ENCODE measurements at places on chromosomes 4 and X. TPM values are rescaled to one million over a fixed set of nuclear protein-coding genes. Genes with fewer than 3 reads are reported as not detected.
A peak's percentile ranks its signal among the peaks of the same experiment; 100 is the strongest.

DNA sequence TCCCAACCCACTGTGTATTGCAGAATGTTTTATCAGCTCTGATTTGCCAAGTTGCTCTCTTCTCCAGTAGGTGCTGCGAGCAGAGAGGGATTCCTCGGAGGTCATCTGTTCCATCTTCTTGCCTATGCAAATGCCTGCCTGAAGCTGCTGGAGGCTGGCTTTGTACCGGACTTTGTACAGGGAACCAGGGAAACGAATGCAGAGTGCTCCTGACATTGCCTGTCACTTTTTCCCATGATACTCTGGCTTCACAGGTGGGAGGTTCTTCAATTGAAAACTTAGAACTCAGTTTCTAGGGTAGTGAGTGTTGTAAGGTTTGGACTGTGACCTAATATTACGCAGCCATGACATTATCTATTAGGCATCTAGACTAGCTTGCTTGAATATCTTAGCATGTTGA lies 24.9 kb downstream of the AR start:
- DNase-seq = no peak
- no peaks in the 10 kb centered on the region for H3K36me3 ChIP-seq
- H3K4me3 ChIP-seq = no peak overlapping the region

DNA sequence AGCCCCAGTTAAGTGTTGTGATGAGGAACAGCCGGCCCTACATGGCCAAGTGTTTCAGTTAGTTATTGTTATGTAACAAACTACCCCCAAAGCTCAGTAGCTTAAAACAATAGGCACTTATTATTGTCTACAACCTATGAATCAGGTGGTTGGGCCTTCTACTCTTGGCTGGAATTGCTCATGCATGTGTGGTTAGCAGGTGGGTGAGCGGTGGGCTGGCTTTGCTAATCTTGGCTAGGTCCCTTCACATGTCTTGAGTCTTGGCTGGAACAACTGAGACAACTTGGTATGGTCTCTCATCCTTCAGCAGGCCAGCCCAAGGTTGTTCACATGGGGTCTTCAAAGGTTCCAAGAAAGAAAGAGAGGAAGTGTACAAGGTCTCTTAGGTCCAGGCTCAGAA lies 54.5 kb upstream of the CHRNA9 start:
- H3K4me1 ChIP-seq = peaks cover 16% of the 10 kb centered on the region
- no peaks in the 10 kb centered on the region for H3K36me3 ChIP-seq
- no peak overlapping the region for H3K4me3 ChIP-seq
- no peaks in the 10 kb centered on the region for H3K27me3 ChIP-seq
- H3K27ac ChIP-seq = no peak overlapping the region

DNA sequence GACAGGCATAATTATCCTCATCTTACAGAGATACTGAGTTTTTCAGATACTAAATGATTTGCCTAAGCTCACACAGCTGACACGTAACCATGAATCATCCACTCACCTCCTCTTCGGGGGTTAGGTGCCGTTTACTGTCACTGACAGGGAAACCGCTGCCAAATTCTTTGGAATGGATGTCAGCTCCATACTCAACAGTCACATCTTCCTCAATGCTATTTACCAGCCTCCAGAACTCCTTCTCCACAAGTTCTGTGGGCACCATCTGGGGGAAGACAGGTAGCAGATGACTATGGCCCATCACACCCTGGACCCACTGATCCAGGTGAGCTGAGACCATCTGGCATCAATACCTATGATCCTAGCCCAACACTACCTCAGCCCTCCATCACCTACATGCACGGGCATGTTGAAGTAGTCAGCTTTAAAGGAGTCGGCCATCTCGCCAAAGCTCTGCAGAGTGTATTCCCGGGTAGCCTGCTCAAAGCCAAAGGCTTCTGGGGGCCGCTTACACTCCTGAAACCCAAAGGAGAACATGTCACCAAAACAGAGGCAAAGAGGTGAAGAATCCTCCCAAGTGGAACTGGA lies 13.5 kb downstream of the KDM5C start:
- no peaks in the 10 kb centered on the region for H3K4me1 ChIP-seq
- H3K4me3 ChIP-seq = no peak overlapping the region

Gene FSTL5
- not detected for total RNA-seq

- H3K36me3 ChIP-seq = no peaks in the 10 kb centered on the region
- no peak overlapping the region for H3K27ac ChIP-seq
- no peak for DNase-seq
- H3K4me3 ChIP-seq = no peak overlapping the region
- H3K4me1 ChIP-seq = no peaks in the 10 kb centered on the region
Observed at GRCh38 chrX:36908801-36909675, 99.1 kb upstream of the FAM47C start.

Gene NHSL2
- total RNA-seq = 32.5 TPM

Gene SPANXN3
- not detected for total RNA-seq

Gene CFP
- total RNA-seq = 21.1 TPM

Gene F9
- not detected for total RNA-seq

Gene ERVMER34-1
- not detected for total RNA-seq

DNA sequence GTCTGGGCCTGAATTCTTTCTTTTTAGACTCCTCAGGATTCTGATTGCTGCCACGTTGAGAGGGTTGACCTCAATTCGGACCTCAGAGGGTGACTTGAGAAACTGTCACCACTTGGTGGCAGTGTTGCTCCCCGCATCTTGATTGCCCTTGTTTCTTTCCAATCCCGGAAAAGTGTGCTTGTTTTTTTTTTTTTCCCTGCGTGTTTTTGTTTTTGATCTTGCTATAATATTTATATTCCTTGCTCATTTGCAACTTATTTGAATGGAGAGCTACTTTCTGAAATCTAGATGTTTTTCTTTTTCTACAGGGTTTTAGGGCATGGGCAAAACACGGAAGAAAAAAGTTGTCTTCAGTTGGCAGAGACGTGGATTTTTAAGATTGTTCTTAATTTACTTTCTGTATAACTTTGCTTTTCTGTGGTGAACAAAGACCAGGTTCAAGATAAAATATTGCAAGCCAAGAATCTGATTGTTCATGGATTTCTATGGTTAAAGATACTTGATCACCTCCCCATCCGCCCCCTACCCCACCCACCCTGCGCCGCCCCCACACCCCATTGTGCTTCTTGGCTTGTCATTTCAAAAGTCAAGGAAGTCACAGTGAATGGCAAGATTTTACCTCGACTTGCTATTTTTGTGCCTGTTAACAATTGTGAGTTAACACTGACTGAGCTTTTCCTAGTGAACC lies 102.0 kb downstream of the PTTG2 start:
- no peak overlapping the region for H3K27ac ChIP-seq
- DNase-seq = peak; percentile 59
- H3K27me3 ChIP-seq = no peaks in the 10 kb centered on the region
- peaks cover 12% of the 10 kb centered on the region for H3K36me3 ChIP-seq
- peaks cover 2% of the 10 kb centered on the region for H3K4me1 ChIP-seq
- H3K4me3 ChIP-seq = peak overlapping the region; percentile 21

All from natural killer cell (primary cell).